ENCODE measurements at places on chromosomes 13 and 19.

DNA sequence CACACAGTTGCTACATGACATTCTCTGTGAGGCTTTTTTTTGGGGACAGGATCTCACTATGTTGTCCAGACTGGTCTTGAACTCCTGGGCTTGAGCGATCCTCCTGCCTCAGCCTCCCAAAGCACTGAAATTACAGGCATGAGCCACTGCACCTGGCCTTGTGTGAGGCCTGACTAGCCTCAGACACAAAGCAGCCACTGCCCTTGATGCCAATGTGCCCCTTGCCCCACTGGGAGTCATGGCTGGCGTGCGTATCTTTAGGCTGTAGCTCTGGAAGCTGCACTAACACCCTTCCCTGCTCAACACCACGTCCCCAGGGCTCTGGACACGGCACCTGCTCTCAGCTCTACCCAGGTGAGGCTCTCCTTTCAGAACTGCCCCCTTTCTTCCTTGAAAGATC, 14.5 kb upstream of the KPTN start:
- DNase-seq = no peak

DNA sequence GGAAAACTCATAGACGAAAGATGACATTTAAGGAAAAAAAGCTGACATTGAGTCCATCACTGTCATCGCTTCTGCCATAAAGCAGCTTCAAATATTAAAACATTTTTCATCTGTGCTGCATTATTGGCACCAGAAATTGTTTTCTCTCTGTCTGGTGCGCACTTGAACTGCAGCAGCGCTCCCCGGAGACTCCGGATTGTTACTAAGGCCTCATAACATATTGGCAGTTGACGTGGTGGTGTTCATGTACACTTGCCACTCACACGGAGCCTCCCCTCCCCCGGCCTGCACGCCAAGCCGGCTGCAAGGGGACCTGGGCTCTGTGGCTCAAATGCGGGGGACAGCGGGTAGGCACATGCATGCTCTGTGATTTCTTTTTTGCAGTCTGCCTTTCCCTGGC, 203.2 kb downstream of the TSHZ3 start:
- DNase-seq = no peak

GRCh38 chr13:42066542-42066941, 18.1 kb downstream of the DGKH start:
- no peak for DNase-seq

- DNase-seq = no peak
These were observed 4.6 kb upstream of the SLC44A2 start for GRCh38 chr19:10620786-10621185.

GRCh38 chr13:113769106-113769505, 10.1 kb downstream of the TMEM255B start:
- no peak for DNase-seq

GRCh38 chr13:70107498-70108281, at the start of gene ATXN8OS:
Gene ATXN8OS (plus strand): TSS chr13:70107826.
- no peak for DNase-seq

DNA sequence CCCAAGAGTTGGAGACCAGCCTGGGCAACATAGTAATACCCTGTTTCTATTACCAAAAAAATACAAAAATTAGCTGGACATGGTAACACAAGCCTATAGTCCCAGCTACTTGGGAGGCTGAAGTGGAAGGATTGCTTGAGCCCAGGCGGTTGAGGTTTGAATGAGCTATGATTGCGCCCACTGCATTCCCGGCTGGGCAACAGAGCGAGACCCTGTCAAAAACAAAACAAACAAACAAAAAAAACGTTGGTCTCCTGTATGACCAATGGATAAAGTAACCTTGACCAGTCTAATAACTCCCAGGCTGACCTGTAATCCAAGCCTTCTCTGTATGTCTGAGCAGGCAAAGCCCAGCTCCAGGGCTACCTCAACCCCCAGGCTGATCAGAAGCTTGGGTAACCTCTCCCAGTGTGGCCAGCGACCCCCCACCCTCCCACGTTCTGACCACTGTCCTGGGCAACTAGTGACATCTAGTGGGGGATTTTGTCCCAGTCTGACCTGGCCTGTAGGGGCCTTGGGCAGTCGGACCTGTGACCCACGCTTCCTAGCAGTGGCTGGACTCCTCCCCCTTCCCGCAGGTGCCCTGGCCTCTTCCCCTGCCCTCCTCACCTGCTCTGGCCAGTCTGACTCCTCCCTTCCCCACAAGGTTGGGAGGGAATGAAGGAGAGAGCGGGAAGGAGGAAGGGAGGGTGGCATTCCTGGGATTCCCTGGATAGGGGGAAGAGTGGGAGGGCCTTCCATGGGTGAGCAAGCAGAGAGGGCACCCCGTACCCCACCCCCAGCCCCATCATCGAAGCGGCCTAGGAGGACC, 1.0 kb upstream of the BCAM start:
- no peak for DNase-seq

DNA sequence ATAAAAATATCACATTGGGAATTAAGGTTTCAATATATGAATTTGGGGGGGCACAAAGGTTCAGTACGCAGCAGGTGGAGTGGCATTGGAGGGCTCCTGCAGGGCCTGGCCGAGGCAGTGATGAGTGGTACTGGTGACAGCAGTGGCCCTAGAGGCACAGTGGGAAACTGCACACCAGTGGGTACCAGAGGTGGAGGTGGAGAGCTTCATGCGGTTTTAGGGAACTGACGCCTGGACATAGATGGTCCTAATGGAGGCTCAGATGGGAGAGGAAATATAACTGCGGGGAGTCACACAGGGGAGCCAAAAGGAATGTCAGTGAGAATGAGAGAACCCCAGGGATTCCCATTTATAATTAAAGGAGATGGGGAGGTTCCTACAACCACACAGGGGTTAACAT, 156.2 kb downstream of the COG6 start:
- DNase-seq = no peak

DNA sequence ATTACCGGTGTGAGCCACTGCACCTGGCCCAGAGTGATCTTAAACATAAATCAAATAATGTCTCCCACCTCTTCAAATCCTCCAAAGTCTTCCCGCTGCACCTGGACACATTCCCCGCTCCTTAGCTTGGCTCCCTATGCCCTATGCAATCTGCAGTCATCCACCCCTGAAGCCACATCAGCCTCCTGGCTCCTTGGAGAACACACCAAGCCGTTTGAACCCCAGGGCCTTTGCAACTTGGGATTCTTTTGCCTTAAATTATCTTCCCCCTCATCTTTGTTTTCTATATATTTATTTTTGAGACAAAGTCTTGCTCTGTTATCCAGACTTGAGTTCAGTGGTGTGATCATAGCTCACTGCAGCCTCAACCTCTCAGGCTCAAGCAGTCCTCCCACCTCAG, 2.7 kb upstream of the DNAAF3 start:
- no peak for DNase-seq

DNA sequence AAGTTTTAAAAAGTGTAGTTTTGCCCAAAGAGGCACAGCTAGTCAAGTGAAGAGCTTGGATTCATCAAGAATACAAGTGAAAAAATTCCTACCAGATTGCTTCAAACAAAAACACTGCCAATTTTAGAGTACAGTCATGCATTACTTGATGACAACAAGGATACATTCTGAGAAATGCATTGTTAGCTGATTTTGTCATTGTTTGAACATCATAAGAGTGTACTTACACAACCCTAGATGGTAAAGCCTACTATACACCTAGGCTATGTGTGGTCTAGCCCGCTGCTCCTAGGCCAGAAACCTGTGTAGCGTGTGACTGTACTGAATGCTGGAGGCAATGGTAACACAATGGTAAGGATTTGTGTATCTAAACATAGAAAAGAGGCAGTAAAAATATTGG, 41.1 kb downstream of the TMTC4 start:
- DNase-seq = no peak

GRCh38 chr13:109485136-109485794, 301.1 kb downstream of the IRS2 start:
- no peak for DNase-seq

DNA sequence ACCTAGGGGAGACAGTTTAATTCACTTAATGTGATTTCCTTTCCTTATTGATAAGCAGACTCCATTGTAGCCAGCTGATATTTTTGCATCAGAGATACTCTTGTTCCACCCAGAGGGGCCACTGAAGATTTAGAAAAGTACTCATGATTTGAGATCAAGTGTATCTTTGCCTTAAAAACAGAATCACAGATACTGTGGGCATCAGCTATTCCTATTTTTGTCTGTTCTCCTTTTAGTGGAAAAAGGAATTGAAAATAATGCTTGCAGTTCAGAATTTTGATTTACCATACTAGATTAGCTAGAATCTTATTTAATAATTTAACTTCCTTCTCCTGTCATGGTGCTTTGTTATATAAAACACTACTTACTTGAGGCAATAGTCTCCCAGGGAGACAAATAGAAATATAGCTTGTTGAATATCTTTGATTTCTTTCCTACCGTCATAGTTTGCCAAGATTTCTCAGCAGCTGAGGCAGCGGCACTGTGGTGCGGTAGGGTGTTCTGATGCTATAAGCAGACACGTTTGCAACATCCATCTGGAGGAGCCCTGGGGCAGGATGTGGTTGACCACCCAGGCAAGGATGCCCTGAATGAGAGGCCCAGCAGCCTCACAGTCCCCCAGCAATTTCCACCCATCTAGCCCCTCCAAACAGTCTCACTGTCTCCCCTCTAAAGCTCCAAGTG, 47.0 kb upstream of the RAP2A start:
- no peak for DNase-seq

- DNase-seq = no peak
These were observed 327.0 kb upstream of the SLITRK5 start for GRCh38 chr13:87344176-87344575.

- no peak for DNase-seq
These were observed 491.3 kb downstream of the DIAPH3 start for GRCh38 chr13:59672445-59672844.

GRCh38 chr19:4866595-4867424, 657 bp downstream of the PLIN3 start:
- DNase-seq = peak; percentile 31

GRCh38 chr13:20114066-20114610, 46.7 kb downstream of the GJA3 start:
- no peak for DNase-seq

DNA sequence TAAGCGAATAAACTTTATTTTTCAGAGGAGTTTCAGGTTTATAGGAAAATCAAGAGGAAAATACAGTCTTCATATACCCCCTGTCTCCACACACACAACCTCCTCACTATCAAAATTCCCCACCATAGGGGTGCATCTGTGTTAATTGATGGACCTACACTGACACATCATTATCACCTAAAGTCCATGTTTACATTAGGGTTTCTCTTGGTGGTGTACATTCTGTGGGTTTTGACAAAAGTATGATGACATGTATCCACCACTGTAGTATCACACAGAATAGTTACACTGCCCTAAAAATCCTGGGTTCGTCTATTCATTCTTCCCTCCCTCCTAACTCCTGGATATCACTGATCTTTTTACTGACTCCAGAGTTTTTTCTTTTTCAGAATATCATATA, 654.2 kb downstream of the UQCRFS1 start:
- no peak for DNase-seq

GRCh38 chr19:32291876-32292275, 53.5 kb upstream of the ZNF507 start:
- DNase-seq = no peak

- no peak for DNase-seq
These were observed 79.1 kb downstream of the STARD13 start for GRCh38 chr13:33206425-33206824.

DNA sequence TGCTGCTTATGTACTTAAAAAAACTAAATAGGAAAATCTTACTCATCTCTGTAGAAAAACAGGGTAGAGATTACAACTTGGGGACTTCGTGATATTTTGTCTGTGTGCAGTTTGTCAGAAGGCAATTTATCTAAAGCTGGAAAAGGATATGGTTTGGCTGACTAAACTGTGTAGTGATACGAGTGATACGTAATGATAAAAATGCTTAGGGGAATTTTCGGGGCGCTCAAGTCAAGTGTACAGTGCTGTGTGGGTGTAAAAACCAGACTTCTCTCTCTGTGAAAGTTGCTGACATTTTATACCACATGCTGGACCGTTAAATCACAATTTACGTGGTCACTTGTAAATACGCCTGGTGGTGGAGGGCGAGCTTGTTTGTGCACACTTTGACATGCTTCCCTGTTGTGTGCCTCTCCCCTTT, 221.7 kb downstream of the KCNRG start:
- no peak for DNase-seq

GRCh38 chr19:28309070-28309469, 903.9 kb downstream of the UQCRFS1 start:
- no peak for DNase-seq

DNA sequence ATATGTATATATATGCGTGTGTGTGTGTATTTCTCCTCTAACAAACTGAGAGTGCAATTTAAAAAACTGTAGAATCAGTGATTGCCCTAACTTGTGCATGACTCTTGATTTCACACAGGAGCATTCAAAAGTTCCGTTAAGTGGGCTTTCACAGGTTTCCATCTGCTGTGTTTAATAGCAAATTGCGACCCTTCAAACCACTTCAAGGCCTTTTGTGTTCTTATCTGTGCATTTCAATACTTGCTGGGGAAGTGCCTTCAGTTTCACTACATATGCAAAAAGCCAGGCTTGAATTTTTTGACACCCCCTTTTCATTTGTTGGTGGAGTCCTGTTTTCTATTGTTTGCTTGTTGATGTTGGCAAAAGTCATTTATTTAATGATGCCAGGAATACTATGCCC, 158.0 kb downstream of the TM9SF2 start:
- no peak for DNase-seq

DNA sequence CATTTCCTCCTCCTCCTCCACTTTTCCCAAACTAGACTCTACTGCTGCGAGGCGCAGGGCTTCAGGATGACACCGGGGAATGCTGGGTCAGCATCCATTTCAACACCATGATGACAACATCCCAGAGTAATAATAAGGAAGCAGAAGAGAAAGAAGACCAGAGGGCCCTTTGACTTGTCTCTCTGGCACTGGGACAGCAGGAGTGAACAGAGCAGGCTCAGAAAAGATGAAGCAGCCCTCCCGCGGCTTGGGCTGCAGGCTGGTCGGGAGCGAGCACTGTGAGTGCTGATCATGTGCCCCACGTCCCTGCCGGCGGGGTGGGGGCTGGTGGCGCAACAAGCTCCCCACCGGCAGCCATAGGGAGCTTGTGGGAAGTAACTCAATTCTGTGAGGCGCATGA, 30.5 kb downstream of the RANBP3 start:
- DNase-seq = no peak

- DNase-seq = no peak
These were observed 20.0 kb upstream of the ZSCAN18 start for GRCh38 chr19:58117841-58118575.

- DNase-seq = no peak
These were observed 6.6 kb downstream of the MEGF8 start for GRCh38 chr19:42332059-42332458.

All from T follicular helper cell (primary cell).